GM04504 (cell line): ENCODE measurements at places on chromosomes 1 and 21.

- no peak for DNase-seq
Observed at GRCh38 chr1:101316799-101317198, 80.0 kb downstream of the S1PR1 start.

GRCh38 chr1:151327903-151328674 is 873 bp upstream of the PI4KB start:
- DNase-seq: no peak

- DNase-seq: no peak
Observed at GRCh38 chr1:243943671-243944428, 93.8 kb upstream of the AKT3 start.

GRCh38 chr1:228015276-228016180 is 8.7 kb downstream of the WNT3A start:
- DNase-seq: peak; percentile 47

DNA sequence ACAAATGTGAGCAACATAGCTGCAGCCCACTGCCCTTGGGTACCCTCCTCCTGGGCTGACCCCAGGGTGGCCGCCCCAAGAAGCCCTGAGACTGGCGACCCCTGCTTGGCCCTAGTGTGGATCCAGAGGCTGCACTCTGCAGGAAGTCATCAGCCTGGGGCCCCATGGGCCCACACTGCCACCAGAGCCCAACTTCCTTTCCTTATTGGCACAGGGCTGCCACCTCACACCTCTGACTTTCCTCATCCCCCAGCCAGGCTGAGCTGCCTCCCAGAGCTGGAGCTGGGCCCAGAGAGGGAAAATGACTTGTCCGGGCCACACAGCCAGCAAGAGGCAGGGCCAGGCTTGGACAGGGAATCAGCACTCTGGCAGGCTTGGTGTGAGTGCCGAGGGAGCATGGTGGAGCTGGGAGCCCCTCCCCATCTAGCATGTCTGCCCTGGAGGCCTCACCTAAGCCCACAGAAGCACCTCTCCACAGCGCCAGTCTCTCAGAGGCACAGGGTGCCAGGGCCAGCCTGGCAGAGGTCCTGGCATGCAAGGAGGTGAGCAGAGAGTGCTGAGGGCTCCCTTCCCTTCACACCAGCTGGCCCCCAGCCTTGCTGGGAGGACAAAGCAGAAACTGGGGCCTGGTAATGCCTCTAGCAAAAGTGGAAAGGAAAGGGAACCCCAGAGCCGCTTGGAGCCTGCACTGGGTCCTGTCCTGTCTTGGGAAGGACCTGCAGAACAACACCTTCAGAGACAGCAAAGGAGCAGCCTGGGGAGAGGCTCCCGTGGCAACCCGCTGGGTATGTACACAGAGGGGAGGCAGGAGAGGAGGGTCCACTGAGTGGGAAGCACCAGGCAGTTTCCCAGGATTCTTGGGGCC is 3.2 kb downstream of the RAP1GAP start:
- no peak for DNase-seq

DNA sequence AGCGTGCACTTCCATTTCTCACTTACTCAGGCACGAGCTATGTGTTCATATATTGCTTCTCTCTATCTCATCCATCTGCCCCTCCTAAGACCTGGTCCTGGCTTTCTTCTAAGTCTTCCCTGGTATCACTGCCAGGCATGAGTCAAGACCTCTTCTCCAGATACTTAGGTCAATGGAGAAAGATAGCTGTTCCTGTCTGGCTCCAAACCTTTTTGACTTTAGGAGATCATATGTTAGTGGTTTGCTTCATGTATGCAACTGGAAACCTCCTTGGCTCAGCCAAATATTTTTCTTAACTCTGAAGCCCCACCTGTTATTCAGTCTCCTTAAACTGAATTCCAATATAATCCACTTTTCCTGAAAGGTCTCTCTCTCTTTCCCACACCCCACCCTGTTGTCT is 211.6 kb upstream of the PTBP2 start:
- no peak for DNase-seq

DNA sequence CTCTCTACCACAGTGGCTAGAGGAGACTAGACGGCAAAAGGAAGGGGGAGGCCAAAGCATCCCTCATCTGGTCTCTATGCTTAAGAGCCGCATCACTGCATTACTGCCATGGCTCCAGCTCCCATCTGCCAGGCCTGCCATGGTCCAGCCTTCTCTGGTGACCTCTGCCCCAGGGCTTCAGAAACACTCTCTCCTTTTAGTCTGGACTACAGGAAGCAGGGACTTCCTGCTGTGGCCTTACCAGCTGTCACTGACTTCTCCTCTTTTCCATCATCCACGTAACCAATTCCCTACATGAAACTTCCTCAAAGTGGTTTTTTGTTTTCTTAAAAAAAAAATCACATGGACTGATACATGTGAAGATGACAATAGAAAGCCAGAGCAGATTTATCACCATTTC is 323.1 kb upstream of the NFIA start:
- DNase-seq: no peak

DNA sequence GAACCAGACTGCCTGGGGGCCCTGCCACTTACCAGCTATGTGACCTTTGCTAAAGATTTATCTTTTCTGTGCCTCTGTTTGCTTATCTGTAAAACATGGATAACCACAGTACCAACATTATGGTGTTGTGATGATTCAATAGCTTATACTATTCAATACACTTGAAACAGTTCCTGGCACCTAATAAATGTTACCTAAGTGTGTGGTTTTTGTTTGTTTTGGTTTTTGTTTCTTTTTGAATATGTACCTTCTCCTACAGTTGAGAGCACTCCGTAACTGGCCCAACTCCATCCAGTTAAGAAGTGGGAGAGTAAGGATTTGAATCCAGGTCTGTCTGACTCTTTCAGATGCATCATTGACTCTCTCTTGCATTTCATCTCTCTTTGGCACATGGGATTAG is 125.8 kb upstream of the C8B start:
- DNase-seq: no peak
